ENCODE measurements at places on chromosomes 7 and 10.

GRCh38 chr7:8205537-8205936 lies 56.4 kb downstream of the ICA1 start:
- DNase-seq = no peak

DNA sequence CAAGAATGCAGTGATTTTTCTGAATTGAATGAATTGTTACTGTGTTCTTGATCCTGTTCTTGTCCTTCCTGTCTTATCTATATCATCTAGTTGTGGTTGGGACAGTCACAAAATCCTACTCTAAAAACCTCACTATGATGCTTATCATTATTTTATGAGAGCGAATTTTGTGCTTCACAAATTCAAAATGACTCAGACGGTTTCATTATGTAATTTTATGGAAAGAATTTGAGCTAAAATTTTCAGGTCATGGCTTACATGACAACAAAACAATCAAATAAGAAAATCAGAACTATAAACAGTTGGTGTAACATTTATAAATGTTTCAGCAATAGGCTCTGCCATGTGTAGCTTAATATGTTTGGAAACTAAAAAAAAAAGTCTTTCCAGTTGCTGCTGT lies 6.9 kb downstream of the PRKAR2B start:
- DNase-seq = no peak

DNA sequence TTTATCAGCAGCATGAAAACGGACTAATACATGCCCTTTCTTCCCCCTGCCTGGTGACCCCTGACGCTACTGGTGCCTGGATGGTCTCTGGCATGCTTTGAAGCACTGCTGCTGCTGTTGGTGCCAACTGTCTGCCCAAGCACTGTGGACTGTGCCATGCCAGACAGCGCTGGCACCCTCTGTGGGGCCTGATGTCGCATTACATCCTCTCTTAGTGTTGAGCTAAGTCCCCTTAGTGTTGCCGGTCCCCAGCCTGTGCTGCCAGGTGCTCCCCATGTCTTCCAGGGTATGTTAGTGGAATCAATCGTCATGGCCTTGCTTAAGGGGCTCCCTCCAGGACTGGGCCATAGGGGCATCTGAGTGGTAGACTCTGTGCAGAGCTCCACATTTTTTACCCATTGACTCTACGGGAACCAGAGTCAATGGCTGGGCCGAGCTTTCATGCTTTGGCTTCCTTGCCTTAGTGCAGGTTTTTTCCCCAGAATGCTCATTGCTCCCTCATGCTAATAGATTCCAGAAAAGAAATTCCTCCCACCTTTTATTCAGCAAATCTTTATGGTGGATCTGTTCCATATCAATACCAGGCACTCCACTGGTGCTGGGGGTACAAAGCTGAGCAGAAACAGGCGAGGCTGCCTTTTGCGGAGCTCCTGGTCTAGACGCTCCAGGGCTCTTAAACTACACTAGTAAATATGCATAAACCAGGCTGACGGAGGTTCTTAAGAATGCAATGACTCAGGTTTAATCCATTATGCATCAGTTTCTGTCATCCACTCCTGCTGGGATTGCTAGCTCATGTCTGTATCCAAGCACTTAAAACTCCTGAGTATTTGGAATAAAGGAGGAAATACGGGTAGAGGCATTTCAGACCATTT lies 21.8 kb upstream of the MRC1 start:
- no peak for DNase-seq

GRCh38 chr10:128779416-128779815 lies 653.2 kb upstream of the MKI67 start:
- DNase-seq = no peak

GRCh38 chr10:120586471-120586872 lies 129.4 kb downstream of the PLPP4 start:
- no peak for DNase-seq

- DNase-seq = no peak
These were observed 168.4 kb downstream of the CACNB2 start for GRCh38 chr10:18308600-18308999.

GRCh38 chr7:108149908-108150307 lies 19.7 kb upstream of the LAMB4 start:
- no peak for DNase-seq

DNA sequence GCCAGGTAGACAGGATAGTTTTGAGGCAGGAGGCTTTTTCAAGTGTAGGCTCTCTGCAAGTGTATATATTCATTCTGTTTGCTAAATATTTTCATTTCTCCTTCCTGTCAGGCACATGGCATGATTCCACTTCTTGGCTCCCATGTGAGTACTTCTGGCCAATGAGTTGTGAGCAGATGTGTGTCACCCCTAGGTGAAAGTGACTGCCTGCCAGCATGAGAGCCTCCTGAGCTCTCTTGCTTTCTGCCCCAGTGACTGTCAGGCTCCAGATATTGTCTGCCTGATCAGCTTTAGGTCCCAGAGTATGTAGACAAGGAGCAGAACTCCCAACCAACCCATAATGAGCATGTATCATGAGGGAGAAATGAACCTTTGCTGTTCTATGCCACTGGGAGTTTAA lies 257.6 kb upstream of the NPY start:
- DNase-seq = no peak

DNA sequence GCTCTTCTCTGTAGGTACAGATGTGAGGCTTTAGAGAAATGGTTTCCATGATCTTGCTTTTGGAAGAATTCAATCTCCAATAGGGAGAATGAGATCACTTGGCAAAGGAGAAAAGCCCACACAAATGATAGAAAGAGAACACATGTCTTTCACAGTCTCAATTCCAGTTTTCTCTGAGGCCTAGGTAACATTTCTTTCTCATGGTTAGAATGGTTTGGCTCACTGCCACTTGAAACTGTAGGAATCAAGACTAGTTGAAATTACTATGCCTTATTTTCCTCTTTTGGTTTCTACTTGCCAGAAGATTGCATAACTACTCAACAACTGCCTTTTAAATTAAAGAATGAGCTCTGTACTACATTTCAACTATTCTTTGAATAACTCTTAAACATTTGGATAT lies 276.5 kb upstream of the TEX47 start:
- DNase-seq = no peak

GRCh38 chr10:28111712-28112111 lies 112.8 kb upstream of the ODAD2 start:
- DNase-seq = no peak

DNA sequence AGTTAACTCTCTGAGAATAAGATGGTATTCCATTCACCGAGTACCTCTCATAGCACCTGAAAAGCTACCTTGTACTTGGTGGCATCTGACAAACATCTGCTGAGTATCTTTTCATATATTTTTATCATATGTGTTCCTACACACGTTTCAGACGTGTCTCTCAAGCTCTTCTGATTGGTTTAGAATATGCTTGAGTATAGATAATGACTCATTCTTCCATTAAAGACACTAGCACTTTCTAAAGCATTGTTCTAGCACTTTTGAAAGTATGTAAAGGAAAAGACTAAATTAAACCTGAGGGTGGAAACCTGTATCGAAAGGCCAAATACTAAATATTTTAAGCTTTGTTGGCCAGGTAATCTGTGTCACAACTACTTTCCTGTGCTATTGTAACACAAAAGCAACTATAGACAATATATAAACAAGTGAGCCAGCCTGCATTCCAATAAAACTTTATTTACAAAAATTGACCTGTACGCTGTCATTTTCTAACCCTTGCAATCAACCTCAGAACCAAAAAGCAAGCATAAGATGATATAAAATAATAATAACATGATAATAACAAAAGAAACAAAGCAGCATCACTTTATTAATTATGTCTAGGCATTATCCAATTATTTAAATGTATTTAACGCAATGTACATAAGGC lies 95.3 kb downstream of the DGKI start:
- DNase-seq = no peak

GRCh38 chr10:69503001-69503895 lies 52.0 kb downstream of the TSPAN15 start:
- no peak for DNase-seq

- no peak for DNase-seq
These were observed 18.4 kb downstream of the C7orf57 start for GRCh38 chr7:48053736-48054135.

DNA sequence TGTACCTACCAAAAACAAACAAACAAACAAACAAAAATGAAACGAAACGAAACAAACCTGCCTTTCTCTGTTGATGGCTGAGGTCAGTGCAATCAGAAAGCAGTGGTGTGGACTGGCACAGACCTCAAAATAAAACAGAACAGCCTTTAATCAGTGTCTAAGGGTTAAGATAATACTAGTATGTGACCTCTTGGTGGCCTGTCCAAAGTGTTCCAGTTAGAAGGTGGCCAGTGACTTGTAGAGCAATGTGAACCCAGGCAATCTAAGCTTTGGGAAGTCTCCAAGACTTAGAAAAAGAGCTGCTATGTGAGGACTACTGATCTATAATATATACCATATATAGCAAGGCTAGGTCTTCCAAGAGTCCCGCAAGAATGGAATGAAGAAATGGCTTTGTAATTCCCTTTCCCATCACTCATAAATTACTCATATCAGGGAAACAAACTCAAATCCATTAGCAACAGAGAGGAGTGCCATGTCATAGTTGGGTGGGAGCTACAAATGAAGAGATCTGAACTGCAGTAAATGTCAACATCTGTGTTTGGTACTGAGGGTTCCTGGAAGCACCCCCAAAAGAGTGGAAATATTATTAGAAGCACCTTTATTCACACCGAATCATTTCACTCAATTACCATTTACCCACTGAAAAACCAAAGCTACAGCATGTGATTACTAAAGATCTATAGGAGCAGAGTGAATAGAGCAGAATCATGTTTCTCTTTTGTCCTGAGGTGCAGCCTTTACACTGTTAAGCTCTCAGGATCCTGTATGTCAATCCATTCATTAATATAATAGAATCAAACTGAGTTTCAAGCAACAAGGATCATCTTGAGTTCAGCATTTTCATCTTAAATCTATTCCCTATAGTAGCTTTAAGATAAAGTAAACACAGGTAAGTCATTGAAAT lies 28.0 kb downstream of the ABLIM1 start:
- DNase-seq = no peak

DNA sequence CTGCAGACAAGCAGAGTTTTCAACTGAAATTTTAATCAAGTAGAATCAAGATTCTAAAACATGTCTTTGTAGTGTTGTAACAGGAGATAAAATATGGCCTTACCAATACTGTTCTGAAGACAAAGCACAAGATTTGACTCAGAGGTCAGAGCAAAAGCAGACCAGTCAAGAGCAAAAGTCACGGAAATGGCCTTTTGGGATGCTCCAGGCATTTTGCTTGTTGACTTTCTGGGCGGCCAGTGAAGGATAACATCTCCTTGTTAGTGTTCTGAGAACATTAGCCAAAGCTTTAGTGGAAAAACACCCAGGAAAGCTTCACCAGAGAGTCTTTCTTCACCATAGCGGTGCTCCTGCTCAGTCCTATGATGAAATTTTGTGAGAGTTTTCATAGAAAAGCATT lies 590.6 kb downstream of the ARL4A start:
- no peak for DNase-seq

- DNase-seq = no peak
These were observed 1.4 kb downstream of the MXI1 start for GRCh38 chr10:110208614-110209453.

GRCh38 chr10:63084690-63085382 lies 48.3 kb upstream of the NRBF2 start:
- DNase-seq = no peak

DNA sequence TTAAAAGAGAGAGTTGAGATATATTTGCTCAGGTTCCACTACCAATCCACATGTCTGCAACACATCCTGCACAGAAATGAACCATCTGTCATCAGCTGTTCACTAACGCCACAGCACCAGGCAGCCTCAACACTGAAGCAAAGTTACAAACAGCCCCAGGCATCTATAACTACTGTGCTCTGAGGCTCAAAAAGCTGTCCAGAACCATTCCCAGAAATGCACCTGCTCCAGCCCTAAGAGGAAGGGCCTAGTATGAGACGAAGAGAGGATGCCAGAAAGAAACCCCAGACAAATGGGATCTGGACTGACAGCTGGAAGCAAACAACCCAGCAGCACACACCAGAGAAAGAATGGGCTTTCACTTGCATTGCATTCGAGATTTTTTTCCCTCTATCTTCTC lies 159.3 kb downstream of the ELMO1 start:
- no peak for DNase-seq

GRCh38 chr10:103546401-103546800 lies 52.9 kb downstream of the NEURL1 start:
- DNase-seq = no peak

DNA sequence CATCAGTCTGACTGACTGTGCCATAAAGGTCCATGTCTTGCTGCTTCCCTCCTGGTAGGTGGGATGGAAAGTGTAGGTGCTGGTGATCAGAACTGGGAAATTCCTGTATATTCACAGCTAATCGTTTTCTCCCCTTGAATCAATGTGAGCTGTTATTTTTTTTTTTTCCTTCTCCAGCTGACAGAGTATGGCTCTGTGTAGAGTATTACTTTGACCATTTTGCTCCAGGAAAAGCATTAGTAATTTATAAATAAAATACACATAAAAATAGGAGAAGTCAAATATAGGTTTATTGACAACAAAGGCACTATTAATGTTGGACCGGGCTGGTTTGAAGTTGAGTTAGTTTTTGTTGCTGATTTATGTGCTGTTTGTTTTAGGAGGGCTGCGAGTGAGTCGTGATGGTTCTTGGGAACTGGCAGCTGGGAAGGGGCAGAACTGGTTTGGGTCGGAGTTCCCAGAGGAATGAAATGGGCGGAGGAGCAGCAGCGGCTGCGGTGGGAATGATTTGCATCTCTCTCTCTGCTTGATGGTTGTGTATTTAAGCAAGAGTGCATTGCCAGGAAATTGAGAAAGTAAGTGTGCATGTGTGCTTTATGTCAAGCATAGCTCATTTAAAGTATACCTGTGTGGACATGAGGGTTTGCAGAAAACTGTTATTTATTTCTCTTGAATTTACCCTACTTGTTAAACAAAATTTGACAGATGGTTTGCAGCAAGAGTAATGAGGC lies 80.9 kb downstream of the LRMDA start:
- DNase-seq = no peak

DNA sequence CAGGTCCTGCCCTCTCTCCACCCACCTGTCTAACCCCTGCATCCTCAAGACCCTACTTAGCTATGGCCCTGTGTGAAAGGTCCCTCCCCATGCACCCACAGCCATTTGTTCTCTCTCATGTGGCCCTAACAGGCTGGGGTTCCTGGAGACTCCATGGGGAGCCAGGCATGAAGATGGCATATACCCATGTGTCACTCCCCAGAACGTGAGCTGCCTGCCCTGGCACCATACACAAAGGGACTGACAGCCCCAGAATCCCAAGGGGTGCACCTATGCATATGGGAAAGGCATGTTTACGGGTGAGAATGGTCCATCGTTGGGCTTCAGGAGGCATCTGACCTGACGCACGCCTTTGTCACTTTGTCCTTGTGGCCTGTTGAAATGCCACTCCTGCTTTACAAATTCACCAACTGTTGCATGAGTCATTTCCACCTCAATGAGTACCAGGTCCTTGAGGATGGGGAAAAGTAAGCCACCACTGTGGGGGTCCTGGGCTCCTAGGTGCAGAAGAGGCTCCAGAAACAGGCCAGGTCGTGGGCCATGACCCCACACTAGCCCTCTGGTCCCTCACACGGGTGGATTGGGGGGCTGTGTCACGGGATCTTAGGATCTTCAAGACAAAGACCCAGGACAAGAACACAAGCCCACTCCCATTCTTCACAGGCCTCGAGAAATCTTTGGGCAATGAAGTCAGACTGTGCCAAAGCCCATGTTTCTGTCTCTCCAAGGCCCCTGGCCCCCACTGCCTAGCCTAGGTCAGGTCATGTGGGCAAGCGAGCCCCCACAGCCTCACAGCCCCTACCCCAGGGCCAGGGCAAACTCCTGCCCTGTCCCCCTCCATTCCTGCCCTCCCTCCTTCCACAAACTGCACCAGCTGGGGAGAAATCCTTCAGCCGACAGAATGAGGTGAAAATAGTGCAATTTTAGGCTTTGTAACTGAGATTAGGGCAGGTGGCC lies 8.6 kb downstream of the GPRIN2 start:
- no peak for DNase-seq
